ENCODE measurements at places on chromosomes 5 and 9.

GRCh38 chr5:3155046-3155445, 403.6 kb upstream of the IRX2 start:
- DNase-seq, result no peak

- no peak for DNase-seq
Observed at GRCh38 chr5:172910828-172911627, 48.2 kb upstream of the RPL26L1 start.

- no peak for DNase-seq
Observed at GRCh38 chr9:85428230-85428629, 313.5 kb downstream of the AGTPBP1 start.

GRCh38 chr5:39437467-39437866, 12.7 kb upstream of the DAB2 start:
- DNase-seq, result no peak

GRCh38 chr5:1013948-1014301, 5.3 kb downstream of the NKD2 start:
- no peak for DNase-seq

DNA sequence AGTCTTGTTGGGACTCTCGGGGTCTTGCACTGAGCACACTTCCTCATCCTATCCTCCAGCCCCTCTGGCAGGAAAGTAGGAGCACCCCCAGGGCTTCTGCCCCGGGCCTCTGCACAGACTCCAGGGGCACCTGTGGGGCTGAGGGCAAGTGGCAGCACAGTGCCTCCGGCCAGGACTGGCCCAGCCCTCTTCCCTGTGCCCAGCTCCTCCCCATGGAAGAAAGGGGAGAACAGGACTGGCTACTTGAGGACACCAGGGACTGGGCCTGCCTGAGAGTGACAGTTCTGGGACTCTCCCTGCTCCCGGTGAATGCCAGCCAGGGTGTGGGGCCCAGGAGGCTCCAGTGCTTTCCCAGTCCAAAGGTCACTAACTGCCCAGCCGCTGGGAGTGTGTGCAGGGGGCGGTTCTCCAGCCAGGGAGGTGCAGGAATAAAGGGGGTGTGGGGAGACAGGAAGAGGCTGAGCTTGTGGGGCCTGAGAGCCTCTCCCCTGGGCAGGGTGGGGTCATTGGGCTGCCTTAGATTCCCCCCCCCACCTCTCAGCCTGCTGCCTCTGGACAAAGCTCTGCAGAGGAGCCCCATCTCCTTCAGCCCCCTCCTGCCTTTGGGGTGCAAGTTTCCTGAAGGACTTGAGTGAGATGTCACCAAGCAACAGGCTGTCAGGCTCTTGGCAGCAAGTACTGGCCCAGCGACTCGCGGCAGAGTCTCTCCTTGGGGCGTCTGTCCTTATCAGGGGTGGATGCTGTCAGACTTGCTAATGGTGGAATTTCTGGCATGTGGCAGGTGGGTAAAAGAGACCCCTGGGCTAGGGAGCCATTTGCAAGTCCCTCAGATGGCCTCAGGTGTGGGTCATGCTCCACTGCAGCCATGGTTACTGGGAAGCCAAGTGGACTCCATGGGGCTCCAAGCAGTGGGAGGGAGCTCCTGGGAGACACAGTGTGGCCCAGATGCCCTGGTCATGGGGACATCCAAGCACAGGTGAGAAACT, 19.1 kb upstream of the JADE2 start:
- DNase-seq, result no peak

- DNase-seq, result no peak
Observed at GRCh38 chr5:167348980-167349379, 942.5 kb upstream of the WWC1 start.
